ENCODE measurements at places on chromosomes 6 and 20.
A peak's percentile ranks its signal among the peaks of the same experiment; 100 is the strongest.

- no peak for DNase-seq
Measured at GRCh38 chr6:80235647-80236046, 129.2 kb downstream of the BCKDHB start.

DNA sequence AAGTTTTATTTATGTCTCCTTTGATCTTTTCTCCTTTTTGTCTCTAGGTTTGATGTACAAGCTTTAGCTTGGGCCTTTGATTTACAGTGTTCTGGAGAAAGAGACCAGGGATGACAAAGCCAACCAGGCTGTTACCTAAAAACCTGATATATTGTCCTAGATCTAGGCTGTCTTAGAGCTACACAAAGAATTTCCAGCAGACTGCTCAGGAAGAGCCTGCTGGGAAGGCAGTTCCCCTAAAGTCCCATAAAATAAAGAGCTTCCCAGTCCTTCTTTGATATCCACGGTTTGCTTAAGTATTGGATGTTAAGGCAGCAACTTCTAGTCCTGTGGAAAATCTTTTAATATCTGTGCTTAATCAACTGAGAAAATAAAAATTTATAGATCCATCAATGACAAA lies 70.5 kb downstream of the SHLD1 start:
- DNase-seq = no peak

GRCh38 chr6:24799541-24799915 lies 811 bp upstream of the ARMH2 start:
- no peak for DNase-seq

- DNase-seq = no peak
Measured at GRCh38 chr6:54860739-54861138, 14.2 kb downstream of the FAM83B start.

GRCh38 chr20:21511485-21511849 lies 2.4 kb downstream of the NKX2-2 start:
- DNase-seq = no peak

DNA sequence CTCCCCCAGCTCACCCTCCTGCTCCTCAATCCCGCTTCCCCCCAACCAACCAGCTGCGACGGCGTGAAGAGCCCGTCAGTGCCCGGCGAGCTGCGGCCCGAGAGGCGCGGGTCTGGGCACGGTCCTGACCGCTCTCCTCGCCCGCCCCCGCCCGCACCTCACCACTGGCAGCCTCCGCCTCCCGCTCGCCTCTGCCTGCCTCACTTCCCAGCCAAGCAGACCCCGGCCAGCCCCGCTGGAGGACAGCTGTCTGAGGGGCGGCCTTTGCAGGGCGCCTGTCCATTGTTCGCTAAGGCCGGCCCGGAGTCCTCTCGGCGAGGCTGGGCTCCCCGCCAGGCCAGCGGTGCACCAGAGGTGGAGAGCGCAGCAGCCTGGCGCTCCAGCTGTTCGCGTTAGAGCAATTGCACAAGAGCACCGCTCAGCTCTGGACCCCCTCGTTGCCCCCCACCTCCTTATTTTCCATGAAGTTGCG lies 1.3 kb downstream of the SOBP start:
- peak; percentile 54 for DNase-seq

- DNase-seq = no peak
Measured at GRCh38 chr20:9228774-9229450, 160.0 kb downstream of the PLCB4 start.

- no peak for DNase-seq
Measured at GRCh38 chr6:45376310-45377042, 1.3 kb downstream of the SUPT3H start.

DNA sequence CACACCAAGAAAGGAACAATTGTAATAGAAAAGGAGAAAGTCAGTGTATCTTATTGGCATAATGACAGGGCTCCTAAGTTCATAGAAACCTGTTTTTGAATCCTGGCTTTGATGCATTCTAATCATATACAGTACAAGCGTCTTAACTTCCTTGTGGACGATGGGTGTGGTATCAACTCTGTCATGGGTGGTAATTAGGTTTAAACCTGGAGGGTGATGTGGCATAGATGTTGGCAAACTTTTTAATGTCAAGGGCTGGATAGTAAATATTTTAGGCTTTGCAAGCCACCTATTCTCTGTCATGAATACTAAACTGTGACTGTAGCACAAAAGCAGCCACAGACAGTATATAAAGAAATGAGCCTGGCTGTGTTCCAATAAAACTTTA lies 138.7 kb upstream of the EDN1 start:
- DNase-seq = no peak

- no peak for DNase-seq
Measured at GRCh38 chr6:96795481-96795880, 41.8 kb downstream of the GPR63 start.

GRCh38 chr6:127641905-127642304 lies 64.9 kb downstream of the C6orf58 start:
- DNase-seq = peak; percentile 51

GRCh38 chr6:19991176-19991575 lies 154.0 kb downstream of the ID4 start:
- DNase-seq = no peak

DNA sequence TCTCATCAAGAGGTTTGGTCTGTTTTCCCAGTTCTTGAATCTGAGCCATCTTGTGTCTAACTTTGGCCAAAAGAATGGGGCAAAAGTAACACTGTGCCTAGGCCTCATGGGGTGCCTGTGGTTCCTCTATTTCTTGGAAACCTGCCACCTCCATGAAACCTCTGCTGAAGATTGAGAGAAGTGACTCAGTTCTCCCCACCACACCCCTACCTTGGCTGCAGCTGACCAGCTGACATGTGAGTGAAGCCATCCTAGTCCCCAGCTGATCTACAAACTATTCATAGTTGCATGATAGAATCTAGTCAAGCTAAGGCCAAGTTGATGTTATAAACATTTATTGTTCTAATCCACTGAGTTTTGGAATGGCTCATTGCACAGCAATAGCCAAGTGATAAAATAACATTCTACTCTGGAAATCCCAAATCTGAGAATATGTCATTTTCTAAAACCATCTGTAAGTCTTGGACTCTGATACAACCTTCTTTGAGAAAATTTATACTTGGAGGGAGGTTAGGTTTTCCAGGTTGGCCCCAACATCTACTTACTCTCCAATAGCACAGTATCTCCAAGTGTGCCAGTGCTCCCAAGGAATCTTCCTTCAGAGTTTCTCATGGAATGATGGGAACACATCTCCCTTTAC lies 107.0 kb upstream of the SMLR1 start:
- DNase-seq = no peak
